ENCODE measurements at places on chromosomes 7 and 10. TPM values are rescaled to one million over a fixed set of nuclear protein-coding genes. Genes with fewer than 3 reads are reported as not detected.

DNA sequence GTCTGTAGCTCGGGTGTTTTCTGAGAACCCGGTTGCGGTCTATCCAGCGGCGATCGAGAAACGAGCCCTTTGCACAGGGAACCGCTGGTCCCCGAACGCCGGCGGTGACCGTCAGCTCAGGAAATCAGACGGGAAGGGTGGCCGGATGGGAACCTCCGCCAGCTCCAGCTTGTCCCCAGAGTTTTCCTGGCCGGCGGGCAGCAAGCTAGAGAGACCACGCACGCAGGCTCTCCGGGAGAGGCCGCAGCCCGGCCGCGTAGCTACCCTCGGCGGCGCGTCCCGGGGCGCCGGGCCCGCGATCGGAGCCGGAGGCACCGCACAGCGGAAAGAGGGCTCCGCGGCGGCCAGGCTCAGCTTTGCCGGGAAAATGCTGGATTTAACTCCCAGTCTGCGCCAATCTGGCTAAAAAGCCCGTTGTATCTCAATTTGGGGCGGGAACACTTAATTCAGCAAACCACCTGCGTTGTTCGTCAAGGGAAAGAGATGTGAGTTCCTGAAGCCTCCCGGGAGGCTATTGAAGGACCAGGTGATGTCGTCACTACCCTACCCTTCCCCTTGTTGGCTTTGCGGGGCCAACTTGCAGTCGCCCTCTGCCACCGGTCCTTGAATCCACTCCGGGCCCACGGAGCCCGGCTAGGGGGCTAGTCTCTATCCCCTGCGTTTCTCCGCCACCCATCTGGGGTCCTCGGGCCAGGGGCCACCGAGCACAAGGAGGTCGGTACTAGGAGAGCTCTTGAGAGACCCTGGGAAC, 859 bp upstream of the CH25H start:
- DNase-seq = peak; percentile 28

DNA sequence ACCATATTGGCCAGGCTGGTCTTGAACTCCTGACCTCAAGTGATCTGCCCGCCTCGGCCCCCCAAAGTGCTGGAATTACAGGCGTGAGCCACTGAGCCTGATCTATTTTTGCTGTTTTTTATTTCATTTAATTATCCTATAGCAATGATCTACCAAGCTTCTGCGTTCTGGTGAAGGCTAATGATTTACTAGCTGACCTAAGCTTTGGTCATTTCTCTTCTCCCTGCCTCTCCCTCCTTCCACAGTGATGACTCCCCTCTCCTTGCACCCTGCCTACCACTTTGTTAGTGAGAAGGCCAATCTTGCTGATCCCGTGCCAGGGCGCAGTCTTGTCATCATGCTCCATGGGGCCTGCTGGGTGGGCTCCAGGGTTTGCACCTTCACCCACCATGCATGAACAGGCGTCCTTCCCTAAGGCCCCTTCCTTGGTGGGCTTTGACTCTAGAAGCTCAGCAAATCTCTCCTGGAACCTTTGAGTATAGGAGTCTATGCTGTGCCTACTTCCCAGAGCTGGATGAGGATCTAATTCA, 11.9 kb upstream of the ZCCHC24 start:
- DNase-seq = no peak

DNA sequence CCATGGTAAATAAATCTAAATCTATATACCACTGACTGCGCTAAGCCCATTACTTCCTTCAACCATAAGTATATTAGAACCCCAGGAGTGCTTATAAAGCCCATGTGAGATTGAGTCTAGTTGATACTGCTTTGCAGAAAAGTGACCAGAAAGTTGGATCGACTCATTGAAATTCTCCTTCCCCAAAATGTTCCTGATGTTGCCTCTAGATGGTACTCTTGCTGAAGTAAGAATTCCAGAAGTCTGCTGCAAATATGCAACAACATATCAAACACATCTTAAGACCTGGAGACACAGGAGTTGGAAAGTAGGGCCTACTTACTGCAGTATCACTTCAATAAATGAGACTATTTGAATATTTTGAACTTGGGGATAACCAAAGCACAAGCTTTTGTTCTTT, 550.8 kb downstream of the IPMK start:
- DNase-seq = no peak

DNA sequence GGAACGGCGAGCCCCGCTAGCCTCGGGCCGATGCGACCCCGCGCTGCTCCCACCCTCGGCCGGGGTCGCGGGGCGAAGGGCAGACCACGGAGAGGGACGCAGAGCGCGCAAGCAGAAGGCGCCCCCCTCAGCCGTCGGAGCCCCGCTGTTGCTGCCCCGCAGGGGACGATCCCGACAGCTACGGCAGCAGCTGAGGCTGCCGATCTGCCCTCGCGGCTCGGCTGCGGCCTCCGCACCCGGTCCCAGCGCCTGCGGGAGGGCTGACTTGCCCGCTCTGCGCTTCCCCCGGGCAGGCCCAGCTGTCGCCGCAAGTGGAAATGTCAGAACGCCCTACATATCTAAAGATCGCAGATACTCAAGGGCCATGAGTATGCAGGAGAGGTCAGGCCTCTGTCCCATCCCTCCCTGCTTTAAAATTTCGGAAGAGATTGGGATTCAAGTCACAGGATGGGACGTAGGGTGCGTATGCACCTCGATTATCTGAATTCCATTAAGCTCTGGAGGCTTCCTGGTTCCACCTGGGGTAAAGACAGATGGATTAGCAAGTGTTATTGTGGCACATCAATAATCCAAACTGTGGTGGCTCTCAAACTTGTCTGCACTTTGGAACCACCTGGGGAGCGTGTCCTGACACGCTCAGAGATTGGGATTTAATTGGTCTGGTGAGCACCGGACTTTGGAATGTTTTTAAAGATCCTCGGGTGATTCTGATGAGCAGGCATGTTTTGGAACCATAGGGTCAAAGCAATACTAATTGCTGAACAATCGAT, at the start of gene CRPPA:
CRPPA (minus strand) TSS at position 206 of the 770 bp plus-strand sequence. CDS start 216 bp downstream, outside the sequence.
- peak; percentile 56 for DNase-seq

GRCh38 chr10:69714572-69714971, 84.5 kb downstream of the FAM241B start:
- DNase-seq = no peak

- DNase-seq = no peak
Measured at GRCh38 chr7:47379629-47380324, 202.1 kb downstream of the TNS3 start.

- DNase-seq = no peak
Measured at GRCh38 chr7:32774541-32774951, 117.0 kb downstream of the KBTBD2 start.

GRCh38 chr10:76305930-76306615, 874.6 kb downstream of the LRMDA start:
- DNase-seq = no peak

DNA sequence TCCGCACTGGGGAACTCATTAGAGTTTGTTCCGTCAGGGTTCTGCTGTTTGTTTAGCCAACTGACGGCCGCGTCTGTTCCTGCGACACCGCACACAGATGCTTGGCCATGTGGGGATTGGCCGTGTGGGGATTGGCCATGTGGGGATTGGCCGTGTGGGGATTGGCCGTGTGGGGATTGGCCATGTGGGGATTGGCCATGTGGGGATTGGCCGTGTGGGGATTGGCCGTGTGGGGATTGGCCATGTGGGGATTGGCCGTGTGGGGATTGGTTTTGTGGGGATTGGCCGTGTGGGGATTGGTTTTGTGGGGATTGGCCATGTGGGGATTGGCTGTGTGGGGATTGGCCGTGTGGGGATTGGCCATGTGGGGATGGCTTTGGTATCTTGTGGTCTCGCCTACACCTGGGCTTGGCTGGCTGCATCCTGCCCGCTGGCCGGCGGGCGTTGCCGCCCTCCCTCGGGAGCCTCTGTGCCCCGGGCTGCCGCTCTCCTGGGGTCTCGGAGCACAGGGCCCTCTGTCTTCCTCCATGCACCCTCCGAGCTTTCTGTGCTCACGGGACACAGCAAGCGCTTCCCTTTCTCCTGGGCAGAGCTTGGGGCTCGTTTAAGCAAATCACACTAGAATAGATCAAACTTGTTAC, 62.5 kb downstream of the NKX6-2 start:
- no peak for DNase-seq

DNA sequence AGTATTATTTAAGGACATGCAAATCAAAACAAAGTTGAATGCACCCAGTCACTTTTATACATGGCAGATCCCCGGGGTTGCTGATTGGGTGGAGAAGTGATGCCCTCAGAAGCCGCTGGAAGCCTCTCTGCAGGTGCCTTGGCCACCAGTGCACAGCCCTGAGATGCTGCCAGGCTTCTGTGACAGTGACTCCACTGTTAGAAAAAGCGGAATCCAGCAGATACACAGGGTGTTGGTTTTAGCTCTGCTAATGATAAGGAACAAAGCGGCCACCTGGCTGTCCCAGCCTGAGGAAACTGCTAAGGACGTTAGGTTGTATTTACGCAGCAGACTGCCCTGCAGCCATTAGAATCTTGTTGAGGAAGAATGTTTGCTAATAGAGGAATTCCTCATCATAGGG, 47.5 kb downstream of the JAKMIP3 start:
- no peak for DNase-seq

DNA sequence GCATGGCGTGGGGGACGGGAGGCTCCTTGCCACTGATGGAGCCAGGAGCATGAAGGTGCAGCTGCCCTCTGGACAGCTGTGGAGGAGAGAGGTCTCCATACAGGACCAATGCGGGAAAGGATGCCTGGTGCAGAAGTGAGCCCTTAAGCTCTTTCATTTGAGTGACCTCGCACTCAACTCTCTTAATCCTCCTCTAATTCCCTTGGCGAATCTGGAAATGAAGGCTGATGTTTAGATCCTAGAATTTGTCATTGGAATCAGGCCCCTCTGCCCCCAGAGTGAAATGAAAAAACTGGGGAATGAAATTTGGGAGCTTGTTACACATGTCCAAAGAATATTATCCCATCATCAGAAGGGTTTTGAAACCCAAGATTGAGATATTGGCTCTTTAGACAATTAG, 639.5 kb downstream of the LRMDA start:
- DNase-seq = no peak

GRCh38 chr7:47304727-47305719, 276.9 kb downstream of the TNS3 start:
- no peak for DNase-seq

DNA sequence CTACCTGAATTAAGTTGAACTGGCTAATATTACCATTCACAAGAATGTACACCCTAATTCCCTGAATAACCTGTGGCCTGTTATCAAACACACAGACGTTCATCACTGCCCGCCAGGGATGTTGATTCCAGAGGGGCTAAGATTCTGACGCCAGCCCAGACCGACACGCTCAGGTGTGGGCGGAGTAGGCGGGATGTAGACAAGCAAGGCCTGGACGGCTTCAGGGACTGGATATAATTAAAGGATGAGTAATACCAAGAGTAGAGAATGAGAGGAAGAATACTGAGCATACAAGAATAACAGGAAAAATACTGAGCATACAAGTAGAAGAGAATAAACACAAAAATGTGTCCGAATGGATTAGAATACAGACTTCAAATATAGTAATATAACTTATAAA, 29.0 kb downstream of the CUBN start:
- DNase-seq = no peak

DNA sequence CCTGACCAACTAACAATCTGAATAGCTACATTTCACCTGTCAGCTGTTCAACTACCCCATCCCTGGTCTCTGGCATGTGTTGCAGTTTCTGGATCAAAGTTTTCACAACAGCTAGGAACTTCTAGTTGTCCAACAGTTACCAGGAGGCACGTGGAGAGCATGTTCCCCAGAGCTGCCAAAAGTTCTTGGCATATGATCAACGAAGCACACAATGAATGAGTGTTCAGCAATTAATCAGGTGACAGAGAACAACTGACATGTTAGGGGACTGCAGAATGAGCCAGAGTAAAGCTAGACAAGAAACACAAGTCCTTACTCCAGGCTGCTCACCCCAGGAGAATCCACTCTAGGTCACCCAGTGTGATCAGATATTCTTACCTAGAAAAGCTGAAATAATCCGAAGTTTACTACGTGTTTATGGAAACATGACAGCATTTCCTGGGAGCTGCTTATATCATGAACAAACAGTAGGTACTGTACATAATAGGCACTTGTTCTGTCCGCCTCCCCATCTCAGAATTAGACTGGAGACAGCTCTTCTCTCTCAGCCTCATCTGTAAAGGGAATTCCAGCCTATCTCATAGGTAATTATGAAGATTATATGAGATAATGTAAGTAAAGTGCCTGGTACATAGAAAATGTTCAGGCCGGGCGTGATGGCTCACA, 50.6 kb downstream of the ZNF438 start:
- DNase-seq = no peak

- no peak for DNase-seq
Measured at GRCh38 chr10:80188713-80189112, 16.6 kb downstream of the ANXA11 start.

DNA sequence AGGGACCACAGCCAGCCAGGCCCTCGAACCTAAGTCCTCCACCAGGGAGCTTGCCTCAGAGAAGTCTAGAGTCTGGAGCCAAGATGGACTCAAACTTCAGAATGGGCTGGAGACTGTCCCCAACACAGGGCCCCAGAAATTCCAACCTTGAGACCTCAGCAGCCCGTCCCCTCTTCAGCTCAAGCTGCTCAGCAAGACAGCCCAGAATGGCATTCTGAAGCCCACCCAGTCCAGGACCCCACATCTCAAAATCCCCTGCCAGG, 15.9 kb downstream of the KCNH2 start:
- no peak for DNase-seq

DNA sequence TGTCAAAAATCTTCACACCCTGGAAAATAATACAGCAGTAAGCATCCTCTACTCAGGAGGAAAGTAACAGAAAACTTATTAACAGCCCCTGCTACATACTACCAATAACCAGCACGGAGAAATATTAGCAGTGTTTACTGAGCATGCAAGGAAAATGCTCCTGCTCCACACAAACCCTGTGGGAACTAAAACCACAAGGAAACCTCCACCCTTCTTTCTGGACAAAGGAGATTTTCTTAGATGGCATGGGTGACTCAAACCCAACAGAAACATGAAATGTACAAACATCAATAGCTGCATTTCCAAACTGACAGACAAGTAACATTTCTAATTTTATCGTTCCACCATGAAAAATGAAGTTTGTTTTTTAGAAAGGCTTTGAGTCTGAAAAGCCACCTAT, 113.4 kb downstream of the VPS41 start:
- no peak for DNase-seq

- DNase-seq = no peak
Measured at GRCh38 chr10:44714451-44714850, 196.7 kb upstream of the TMEM72 start.

GRCh38 chr10:102644646-102645387, 538 bp downstream of the TRIM8 start:
- DNase-seq = peak; percentile 89

GRCh38 chr7:133923974-133924373, 203.2 kb upstream of the LRGUK start:
- DNase-seq = no peak

XRCC2 gene
- total RNA-seq = 21.3 TPM

HOXA1 gene
- total RNA-seq = 0.24 TPM

RNF133 gene
- not detected for total RNA-seq

PIP gene
- not detected for total RNA-seq

ACSM6 gene
- not detected for total RNA-seq

AKR1B15 gene
- not detected for total RNA-seq

KCNH2 gene
- total RNA-seq = 0.45 TPM

CYP3A5 gene
- total RNA-seq = not detected

EPHB6 gene
- total RNA-seq = 9.0 TPM

CDK14 gene
- 1.6 TPM for total RNA-seq

PAX4 gene
- not detected for total RNA-seq

Data from activated naive CD8-positive, alpha-beta T cell treated with anti-CD3 and anti-CD28 coated beads for 36 hours (primary cell).